ENCODE measurements at places on chromosomes 1 and 21. TPM values are rescaled to one million over a fixed set of nuclear protein-coding genes. Genes with fewer than 3 reads are reported as not detected.

- no peak overlapping the region for H3K27ac ChIP-seq
- H3K36me3 ChIP-seq, result no peaks in the 10 kb centered on the region
- H3K4me1 ChIP-seq, result peaks cover 15% of the 10 kb centered on the region
- peaks cover 10% of the 10 kb centered on the region for H3K27me3 ChIP-seq
- H3K4me3 ChIP-seq, result no peak overlapping the region
- peak; percentile 59 for DNase-seq
Observed at GRCh38 chr1:20491866-20492265, 5.9 kb upstream of the CAMK2N1 start.

DNA sequence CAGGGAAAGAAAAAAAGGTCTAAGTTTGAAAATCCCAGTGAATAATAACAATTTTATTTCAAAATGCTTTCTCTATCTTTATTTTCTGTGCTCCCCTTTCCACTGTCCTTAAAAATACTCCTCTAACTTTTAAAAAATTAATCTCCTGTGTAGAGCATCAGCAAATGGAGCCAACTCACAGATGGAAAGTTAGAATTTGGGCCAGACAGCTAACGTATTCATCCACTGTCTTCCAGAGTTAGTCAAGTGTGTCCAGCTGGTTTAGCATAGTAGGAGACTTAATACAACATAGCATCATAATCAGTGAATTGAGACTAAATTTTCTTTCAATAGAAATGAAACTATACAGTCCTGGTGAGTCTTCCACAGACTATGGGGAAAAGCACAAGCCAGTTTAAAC is 419.0 kb upstream of the LRRC7 start:
- H3K4me1 ChIP-seq, result no peaks in the 10 kb centered on the region
- H3K4me3 ChIP-seq, result no peak overlapping the region
- no peak for DNase-seq
- no peak overlapping the region for H3K27ac ChIP-seq
- no peaks in the 10 kb centered on the region for H3K27me3 ChIP-seq

DNA sequence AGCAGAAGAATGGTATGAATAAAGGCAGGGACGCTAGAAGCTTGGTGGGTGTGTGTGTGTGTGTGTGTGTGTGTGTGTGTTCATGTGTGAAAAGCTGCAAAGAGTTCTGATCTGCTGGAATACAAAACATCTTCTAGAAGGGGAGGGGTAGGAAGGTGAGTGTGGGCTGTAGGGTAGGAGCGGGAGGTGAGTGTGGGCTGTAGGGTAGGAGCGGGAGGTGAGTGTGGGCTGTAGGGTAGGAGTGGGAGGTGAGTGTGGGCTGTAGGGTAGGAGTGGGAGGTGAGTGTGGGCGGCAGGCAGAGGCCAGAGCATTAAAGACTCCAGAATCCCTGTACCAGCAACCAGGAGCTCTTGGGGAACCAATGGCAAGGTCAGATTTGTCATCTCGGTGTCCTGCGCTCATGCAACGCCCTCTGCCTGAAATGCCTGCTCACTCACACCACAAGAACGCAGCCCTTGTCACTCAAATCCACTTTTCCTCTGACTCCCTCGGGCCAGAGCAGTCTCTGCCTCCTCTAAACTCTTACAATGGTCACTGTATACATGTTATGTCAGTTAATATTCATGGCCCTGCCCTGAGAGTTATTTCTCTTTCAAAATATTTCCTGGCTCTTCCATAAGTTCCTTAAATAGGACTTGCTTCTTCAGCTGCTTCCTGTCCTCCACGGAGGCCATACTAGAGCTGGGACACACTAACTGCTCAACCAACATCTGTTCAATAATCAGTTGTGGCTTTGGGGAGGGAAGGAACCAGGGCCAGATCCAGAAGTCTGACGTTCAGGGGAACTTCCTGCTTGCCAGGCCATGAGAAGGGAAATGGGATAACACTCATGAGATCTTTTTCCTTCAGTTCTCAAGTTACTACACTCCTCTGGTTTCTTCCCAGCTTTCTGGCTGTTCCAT is 53.6 kb upstream of the ZNF644 start:
- H3K27ac ChIP-seq, result no peak overlapping the region
- no peaks in the 10 kb centered on the region for H3K27me3 ChIP-seq
- DNase-seq, result no peak
- no peaks in the 10 kb centered on the region for H3K4me1 ChIP-seq
- no peak overlapping the region for H3K4me3 ChIP-seq
- H3K36me3 ChIP-seq, result no peaks in the 10 kb centered on the region

MROH9 gene
- not detected for total RNA-seq

SPATC1L gene
- total RNA-seq, result 4.7 TPM

C4BPA gene
- total RNA-seq, result 175 TPM

DNM3 gene
- total RNA-seq, result 15.4 TPM

Data from upper lobe of right lung (tissue), 1 donor.